SK-N-DZ (cell line): ENCODE measurements at places on chromosomes 13 and 19.

GRCh38 chr13:108313382-108313781 lies 43.9 kb downstream of the TNFSF13B start:
- no peak for DNase-seq

- no peak for DNase-seq
Observed at GRCh38 chr19:10966809-10967208, 6.0 kb downstream of the SMARCA4 start.

- no peak for DNase-seq
Observed at GRCh38 chr13:30725326-30726085, 9.8 kb upstream of the ALOX5AP start.

- no peak for DNase-seq
Observed at GRCh38 chr13:32037471-32037870, 5.9 kb downstream of the FRY start.

GRCh38 chr19:1691589-1692290 lies 39.3 kb upstream of the TCF3 start:
- DNase-seq: no peak

- no peak for DNase-seq
Observed at GRCh38 chr13:75263741-75264407, 218.1 kb downstream of the TBC1D4 start.

DNA sequence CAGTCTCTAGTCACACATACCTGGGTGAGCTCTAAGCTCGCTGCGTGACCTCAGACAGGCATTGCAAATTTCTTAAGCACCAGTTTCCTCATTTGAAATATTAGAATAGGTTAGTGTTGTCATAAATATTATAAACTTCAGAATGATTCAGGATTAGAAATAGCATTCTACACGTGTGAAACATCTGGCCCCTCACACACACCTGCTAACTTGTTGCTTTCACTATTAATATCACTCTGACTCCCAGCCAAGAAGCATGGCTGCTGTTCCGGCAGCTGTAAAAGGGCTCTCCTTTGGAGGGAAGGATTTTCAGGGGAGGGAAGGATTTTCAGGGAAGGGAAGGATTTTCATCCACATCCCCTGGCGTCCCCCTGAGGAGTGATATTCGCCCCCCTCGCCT lies 161.3 kb upstream of the GPR12 start:
- DNase-seq: no peak

GRCh38 chr13:19573120-19573716 lies 11.9 kb upstream of the TPTE2 start:
- no peak for DNase-seq

DNA sequence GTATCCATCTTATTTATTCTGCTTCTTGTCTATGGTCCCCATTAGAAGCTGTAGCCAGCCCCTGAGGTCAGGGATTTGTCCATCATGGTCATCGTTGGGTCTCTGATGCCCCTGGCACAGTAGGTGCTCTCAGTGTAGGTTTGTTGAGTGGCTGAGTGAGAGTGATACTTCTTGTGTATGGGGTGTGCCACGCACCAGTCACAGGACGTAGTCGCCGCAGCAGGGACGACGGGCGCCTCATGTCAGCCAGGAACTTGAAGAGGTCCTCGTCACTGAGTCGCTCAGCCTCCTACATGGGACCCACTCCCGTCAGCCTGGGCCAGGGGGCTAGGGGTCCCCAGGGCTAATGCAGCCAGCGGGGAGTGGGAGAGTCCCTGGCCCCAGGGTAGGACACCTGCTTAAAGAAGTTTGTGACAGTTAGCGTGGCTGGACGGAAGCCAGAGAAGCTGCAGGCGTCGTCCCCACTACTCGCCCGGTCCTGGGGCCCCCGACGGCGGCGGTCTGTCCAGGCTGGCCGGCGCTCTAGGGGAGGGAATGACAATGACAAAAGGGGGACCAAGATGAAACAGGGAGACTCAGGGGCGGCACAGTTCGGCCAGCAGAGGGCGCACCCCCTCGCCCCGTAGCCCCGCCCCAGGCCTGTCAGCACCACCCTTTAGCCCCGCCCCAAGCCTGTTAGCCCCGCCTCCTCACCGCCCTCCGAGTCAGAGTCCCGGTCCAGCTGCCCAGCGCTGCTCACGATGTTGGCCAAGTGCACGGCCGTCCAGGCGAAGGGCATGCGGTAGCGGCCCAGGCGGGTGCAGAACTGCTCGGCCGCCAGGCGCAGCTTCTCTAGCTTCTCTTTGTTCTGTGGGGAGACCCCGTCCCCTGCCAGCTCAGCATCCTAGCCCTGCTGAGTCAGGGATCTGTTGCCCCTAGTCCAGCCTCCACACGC lies 3.7 kb downstream of the ANGPTL8 start:
- peak; percentile 65 for DNase-seq

DNA sequence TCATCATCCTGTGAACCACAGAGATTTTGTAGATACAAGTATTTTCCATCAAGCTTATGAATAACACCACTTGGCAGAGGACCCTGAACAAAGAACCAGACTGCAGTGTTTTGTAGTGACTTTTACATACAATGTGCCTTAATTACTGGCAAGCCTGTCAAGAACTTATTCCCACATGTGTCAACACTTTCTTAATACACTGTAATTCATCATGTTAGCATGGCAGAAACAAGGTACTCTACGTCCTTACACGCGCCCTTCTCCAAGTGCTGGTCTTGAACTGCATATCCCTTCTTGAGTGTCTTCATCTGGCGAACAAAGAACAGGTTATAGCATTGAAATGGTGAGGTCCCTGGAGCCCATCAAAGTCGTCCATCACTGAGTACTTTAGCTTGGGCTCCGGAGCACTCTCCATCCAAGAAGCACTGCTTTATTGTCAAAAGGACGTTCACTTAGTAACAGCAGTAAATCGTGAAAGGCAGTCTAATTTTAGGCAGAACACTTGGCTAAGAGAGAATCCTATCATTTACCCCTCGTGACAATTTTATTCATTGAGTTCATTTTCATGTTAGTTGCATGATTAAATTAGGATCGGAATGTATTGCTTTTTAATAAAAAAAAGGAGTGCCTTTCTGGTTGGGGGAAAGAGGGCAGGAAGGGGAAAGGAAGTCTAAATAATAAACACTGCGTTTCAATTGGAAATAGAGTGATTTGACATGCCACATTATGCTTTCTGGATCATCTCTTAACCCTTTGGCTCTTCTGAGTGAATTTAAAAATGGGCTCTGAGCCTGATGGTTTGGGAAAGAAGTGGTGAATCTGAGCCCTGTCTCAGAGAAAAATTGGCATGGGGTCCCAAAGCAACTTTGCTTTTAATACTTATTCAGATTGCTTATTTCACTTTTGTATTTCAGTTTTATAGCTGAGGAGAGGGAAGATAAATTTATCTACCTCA lies 376.1 kb downstream of the DLEU7 start:
- no peak for DNase-seq

DNA sequence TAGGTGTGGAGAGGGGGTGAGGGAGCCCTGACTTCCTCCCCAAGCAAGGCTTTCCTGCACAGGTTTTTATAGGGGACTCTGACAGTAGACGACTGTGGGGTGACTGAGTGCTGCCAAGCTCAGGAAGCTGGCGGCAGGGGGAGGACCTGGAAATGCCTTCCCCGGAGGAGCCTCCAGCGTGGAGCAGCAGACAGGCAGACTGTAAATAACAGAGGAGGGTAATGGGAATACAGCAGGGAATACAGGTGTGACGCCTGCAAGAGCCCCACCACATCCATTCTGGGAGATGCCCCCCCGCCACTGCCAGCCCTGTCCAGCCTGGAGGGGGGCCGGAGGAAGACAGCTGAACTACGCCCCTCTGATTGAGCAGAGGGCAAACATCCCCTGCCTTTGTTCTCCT lies 190.4 kb downstream of the UQCRFS1 start:
- DNase-seq: no peak

DNA sequence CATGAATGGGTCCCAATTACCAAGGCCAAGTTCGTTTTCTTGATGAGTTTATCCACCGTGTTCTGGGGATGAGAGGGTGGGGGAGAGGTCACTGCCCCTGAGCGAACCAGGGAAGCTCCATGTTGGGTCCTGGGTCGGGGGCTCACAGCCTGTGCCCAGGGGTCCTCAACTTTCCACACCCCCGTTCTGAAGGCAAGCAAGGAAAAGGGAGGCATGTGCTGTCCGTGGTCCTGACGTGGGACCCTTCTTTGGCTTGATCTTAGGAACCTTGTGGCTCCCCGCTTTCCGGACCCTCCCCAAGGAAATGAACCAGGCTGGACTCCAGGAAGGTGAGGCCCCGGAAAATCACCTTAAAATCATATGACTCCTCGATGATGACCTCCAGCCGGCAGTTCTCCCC lies 18.2 kb upstream of the MEIS3 start:
- DNase-seq: no peak

GRCh38 chr13:44306371-44307192 lies 67.0 kb upstream of the SERP2 start:
- DNase-seq: no peak

DNA sequence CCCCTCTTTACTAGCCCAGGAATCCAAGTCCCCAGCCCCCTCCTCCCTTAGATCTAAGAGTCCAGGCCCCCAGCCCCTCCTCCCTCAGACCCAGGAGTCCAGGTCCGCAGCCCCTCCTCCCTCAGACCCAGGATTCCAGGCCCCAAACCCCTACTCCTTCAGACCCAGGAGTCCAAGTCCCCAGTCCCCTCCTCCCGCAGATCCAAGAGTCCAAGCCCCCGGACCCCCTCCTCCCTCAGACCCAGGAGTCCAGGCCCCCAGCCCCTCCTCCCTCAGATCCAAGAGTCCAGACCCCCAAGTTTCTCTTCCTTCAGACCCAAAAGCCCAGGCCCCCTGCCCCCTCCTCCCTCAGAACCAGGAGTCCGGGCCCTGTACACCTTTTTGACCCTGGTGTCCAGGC lies 11.5 kb downstream of the SPACA6 start:
- no peak for DNase-seq

GRCh38 chr19:47280183-47280797 lies 5.6 kb downstream of the INAFM1 start:
- DNase-seq: peak; percentile 24

GRCh38 chr13:44257796-44258195 lies 115.8 kb upstream of the SERP2 start:
- no peak for DNase-seq

- DNase-seq: no peak
Observed at GRCh38 chr13:101594936-101595335, 142.5 kb downstream of the ITGBL1 start.

DNA sequence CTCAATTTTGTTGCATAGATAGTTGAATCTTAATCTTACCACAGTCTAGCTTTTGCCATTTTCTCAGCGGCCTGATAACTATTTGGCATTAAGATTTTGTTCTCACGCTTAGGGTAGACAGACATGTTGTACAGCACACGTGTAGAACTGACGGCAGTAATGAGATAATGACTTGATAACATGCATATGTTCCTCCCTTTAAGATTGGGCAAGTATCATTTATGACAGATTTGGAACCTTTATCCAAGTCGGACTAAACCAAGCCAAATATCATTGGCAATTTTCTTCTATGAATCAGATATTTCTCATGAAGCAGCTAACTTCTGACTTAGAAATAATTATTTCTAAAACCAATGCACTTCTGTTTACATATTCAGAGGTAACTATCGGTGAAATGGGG lies 205.5 kb downstream of the NDFIP2 start:
- DNase-seq: no peak

DNA sequence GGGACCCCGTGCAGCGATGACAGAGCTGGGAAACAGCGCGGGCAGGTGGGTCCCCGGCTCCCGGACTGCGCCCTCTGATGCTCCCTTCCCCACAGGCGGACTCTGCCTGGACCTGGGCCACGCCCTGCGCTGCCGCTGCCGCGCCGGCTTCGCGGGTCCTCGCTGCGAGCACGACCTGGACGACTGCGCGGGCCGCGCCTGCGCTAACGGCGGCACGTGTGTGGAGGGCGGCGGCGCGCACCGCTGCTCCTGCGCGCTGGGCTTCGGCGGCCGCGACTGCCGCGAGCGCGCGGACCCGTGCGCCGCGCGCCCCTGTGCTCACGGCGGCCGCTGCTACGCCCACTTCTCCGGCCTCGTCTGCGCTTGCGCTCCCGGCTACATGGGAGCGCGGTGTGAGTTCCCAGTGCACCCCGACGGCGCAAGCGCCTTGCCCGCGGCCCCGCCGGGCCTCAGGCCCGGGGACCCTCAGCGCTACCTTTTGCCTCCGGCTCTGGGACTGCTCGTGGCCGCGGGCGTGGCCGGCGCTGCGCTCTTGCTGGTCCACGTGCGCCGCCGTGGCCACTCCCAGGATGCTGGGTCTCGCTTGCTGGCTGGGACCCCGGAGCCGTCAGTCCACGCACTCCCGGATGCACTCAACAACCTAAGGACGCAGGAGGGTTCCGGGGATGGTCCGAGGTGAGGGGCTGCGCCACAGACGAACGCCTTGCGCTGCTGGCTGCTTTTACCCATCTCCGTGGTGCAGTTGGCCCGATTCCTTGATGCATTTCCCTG lies 7.8 kb upstream of the SELENOV start:
- DNase-seq: peak; percentile 56

DNA sequence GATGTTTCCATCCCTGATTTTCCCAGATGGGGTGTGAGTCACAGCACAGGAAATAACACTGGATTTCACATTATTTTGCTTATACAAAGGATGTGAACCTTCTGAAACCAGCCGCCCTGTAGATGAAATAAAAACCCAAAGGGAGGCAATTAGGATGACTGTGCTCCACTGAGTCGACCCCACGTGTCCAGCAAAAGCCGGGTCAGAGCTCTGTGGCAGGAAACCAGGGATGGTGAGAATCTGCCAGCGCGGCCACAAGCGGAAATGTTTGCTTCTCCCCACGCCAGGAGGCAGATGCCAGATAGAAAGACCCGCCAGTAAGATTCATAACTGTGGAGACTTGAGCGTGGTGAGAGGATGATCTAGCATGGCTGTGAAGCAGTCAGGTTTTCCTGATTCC lies 764.4 kb downstream of the LIG4 start:
- no peak for DNase-seq

DNA sequence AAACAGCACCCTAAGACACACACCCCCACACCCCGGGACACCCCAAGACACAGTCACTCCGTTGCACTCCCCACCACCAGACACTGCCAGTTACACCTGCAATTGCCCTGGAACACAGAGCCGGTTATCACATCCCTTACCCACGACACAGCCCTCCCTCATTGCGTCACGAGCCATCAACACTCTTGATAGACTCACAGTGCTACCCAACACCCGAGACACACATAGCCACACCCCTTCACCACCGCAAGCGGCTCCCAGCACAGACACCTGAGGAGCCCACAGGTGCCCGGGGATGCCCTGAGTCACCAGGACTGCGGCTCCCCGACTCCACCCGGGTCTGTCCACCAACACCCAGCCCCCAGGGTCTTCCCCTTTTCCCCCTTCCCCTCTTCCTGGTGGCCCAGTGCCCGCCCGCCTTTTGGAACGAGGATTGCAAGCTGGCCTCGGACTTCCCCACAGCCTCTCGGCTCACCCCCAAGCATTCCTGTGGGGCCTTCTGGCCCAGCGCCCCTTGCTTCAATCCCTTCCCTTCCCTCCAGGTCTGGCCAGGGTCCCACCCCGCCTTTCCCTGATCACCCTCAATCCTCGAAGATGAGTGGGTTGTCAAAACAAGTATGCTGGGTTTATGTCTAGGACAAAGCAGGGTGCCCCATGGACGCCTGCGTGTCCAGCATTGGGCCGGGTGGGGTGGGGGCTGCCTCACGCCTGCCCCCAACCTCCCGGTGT lies 1.7 kb upstream of the PTGER1 start:
- DNase-seq: peak; percentile 40
